NCI-H510A (cell line): ENCODE measurements at places on chromosomes 16 and 17.

DNA sequence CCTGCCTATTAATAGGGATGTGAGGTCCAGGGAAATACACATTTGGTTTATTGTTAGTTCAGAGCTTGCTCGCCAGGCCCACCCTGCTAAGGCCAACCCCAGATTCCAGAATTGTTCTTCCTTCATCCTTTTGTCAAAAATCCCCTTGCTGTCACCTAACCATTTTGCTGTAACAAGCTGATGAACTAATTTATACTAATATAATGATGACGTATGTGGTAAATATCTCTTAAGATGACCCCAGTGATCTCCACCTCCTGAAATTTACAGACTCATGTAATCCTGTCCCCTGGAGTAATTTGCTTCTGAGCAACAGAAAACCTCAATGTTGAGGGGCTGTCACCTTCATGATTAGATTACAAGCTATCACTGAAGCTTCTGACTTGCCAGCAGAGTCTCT, 236.3 kb upstream of the N4BP1 start:
- DNase-seq: no peak

- no peak for DNase-seq
Measured at GRCh38 chr16:49527611-49528010, 154.0 kb downstream of the C16orf78 start.

DNA sequence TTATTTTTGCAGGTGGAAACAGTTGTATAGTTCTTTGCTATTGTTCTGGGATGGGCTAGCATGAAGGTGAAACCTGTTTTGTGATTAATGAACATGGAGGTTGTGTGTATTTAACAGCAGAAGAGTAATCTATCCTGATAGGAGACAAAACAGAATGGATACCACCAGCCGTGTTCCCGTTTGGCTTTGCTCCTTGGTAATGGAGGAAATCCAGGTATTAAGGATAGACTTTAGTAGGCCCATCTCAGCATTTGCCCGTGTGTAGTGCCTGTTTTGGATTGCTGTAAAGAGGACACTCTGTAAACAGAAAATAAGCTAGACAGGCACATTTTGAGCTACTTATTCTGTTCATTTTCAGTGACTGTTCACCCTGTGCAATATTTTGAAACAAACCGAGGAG, 215.1 kb downstream of the RBFOX1 start:
- no peak for DNase-seq

DNA sequence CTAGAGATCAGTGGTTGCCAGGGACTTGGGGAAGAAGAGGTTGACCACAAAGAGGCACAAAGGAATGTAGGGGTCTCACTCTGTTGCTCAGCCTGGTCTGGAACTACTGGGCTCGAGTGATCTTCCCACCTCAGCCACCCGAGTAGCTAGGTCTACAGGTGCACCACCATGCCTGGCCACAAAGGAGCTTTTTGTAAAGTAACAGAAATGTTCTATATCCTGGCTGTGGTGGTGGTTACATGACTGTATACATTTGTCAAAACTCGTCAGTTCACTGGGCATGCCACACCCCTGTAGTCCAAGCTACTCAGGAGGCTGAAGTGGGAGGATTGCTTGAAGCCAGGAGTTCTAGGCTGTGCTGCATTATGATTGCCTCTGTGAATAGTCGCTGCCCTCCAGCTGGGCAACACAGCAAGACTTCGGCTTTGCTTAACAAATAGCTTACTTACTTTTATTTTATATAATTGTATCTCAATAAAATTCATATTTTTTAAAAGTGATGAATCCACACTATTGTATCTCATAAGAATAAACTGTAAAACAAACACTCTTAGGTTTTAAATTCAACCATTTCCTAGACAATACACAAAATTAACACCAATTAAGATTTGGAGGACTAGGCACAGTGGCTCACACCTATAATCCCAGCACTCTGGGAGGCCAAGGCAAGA, 5.0 kb downstream of the SKA2 start:
- no peak for DNase-seq

DNA sequence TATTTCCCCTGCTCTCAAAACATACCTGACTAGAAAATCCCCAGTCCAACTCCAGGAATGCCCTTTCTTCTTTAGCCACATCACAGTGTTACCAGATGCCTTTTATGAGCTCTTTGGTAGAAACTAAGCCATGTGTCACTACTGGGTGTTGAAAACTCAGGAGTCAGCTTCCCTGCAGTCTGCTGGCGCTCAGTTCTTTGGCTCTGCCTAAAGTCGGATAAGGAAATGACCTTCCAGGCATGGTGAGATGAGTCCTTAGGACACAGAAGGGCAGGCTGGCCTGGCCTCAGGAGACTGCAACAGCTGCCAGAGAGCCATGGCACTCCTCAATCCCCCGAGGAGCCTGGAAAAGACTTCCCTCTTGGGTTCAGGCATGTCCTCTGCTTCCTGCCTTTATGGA, 89.1 kb downstream of the CDH13 start:
- no peak for DNase-seq

DNA sequence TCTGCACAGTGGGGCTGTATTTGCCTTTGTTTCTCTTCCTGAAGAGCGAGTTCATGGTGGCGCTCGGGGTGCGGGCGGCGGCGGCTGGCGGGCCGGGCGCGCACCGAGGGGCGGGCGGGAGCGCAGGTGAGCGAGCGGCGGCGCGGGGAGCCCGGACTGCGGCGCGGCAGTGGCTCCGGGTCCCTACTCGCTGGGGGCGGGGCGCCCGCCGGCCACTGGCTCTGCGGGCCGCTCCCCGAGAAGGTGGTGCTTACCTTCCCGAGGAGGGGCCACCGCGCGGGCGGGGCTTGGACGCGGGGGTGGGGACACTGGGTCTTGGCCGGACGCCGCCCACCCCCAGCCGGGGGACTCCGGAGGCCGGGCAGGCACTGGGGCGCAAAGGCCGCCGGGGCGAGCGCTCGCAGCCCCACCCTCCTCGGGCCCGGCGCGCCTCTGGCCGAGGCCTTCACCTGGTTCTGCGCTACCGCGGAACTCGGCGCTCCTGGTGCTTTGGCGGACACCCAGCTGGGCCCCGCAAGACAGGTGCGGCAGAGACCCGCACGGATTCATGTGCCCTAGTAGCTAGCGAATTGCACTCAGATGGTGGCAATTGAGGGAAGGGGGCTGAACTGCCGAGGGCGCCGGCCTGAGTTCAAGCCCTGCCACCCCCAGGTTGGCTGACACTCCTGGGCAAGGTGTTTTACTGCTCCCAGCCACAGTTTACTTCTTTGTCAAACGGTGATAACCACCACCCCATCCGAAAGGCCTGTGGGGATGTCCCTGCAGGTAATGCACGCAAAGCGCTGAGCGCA, at the start of gene PPL:
TSS of gene PPL (minus strand) at position 158 of the 791 bp plus-strand sequence. CDS start at position 55, 103 bp downstream.
- DNase-seq: peak; percentile 88

- no peak for DNase-seq
Measured at GRCh38 chr17:33127706-33128105, 136.1 kb downstream of the SPACA3 start.

GRCh38 chr16:86786338-86786737, 208.0 kb downstream of the FOXL1 start:
- DNase-seq: no peak

GRCh38 chr16:50997679-50998078, 153.4 kb downstream of the SALL1 start:
- DNase-seq: no peak

GRCh38 chr17:57340160-57340981, 84.0 kb downstream of the MSI2 start:
- no peak for DNase-seq

DNA sequence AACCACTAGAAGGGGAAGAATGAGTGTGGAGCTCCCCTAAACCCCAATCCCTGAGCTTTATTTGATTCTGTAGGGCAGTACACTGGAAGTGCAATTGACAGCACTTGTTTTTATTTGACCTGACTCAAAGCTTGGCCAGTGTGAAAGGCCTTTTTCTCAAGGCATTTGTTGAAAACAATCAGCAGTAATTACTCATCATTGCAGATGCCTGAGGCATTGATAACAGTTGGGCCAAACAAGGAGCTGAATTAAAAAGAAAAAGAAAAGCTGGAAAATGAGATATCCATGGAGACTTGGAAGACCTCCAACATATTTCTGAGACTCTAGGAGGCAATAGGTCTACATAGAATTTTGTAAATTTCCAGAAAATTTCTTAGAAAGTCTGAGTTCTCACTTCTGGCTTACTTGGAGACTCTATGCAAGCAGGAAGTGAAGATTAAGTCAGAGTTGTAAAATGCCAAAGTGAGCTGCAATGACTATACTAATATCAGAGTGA, 200.8 kb upstream of the KCNJ16 start:
- no peak for DNase-seq

DNA sequence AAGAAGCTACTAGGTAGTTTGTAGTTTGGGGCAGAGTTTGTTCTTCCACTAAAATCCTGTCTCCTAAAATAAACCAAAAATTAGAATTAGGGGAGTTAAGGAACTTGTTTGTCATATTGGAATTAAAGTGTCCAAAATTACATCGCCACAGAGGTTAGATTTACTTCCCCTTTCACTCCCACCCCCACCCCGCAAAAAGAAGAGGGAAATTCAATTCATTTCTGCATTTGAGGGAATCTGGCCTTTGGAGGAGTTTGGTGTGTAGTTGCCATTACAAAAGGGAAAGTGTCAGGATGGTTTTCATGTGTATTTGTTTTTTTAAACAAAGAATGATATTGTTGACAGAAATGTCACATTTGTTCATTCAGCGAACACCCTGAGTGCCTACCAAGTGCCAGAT, 5.8 kb downstream of the TMEM97 start:
- no peak for DNase-seq

- no peak for DNase-seq
Measured at GRCh38 chr16:65113441-65113840, 8.4 kb downstream of the CDH11 start.

GRCh38 chr17:1967213-1967612, 57.9 kb downstream of the RTN4RL1 start:
- peak; percentile 51 for DNase-seq

DNA sequence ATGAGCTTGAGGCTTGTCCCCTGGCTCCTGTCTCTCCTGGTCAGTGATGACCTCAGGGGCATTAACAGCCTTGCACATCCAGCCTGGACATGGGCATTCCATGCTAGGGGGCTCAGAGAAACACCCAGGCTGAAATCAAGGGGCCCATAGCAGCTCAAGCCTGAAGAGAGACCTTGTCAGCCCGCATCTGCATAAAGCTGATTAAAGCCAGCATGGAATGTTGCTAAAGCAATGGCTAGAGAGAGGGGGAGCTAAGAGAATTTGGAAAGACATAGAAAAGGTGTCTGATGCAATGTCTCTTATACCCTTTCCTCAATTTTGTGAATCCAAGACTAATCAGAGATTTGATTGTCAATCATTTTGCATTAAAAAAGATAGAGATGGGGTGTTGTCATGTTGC, 51.4 kb upstream of the WSCD1 start:
- no peak for DNase-seq

DNA sequence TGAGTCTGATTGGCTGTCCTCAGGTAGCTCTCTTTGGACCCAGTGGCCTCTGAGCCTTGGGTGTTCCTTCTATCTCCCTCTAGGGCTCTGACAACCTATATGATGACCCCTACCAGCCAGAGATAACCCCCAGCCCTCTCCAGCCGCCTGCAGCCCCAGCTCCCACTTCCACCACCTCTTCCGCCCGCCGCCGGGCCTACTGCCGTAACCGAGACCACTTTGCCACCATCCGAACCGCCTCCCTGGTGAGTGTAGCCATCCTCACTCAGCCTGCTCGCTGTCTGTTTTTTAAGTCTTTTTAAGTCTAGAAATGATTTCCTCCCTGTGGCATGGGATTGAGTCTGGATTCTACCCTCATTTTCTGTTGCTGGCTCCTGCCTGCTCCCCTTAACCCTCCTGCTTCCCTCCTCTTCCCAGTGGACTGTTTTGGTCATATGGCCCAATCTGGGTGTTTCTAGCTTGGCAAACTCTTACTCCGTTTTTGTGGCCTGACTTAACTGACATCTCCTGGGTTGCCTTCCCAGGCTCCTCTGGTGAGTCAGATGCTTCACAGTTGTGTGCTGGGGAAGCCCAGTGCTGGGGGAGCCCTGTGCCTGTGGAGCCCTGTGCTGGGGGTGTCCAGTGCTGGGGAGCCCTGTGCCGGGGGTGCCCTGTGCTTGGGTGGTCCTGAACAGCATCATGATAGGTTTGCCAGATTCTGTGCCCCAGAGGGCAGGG, 9.9 kb downstream of the TAOK2 start:
- no peak for DNase-seq

DNA sequence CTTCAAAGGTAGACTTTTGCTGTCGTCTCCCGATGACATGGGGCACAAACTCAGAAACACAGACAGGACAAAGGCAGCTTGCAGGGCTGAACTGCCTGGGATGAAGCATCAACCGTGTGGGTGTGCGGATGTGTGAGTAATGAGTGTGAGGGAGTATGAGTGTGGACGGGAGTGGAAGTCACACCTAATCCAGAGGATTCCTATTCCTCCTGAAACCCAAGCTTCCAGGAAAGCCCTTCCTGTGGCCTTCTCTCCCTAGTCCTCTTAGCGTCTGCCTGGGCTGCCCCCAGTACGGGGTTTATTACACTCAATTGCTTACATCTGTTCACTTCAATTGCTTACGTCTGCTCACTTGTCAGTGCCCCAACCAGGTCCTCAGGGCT, 2.3 kb upstream of the IL4R start:
- no peak for DNase-seq

DNA sequence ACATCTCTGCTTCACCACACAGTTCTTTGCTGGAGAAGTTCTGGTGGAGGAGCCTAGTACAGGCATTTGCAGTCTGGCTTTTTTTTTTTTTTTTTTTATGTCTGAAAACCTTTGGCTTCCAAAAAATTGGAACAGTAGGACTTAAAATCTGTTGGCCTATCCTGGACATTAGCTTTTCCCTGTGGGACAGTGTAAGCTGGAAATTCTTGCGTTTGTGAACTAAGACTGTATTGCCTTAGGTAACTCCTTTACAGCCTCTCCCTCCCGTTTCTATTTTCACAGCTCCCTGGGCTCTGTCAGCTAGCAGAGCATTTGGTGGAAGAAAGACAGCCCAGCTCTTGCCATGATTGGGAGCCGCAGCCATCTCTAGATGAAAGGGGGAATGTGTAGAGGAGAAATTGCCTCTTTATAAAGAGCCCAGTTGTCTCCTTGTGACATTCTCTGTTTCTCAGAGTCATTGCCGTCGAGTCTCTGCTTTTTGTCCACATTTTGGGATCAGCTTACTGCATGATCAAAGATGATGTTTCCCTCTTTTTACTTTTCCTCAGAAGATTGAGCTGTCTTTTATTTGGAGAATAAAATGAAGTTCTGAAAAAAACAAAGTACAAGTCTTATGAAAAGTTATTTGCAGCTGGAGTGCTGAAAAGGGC, 227.5 kb downstream of the SPECC1 start:
- no peak for DNase-seq

GRCh38 chr16:6898896-6899295, 433.7 kb upstream of the RBFOX1 start:
- no peak for DNase-seq

GRCh38 chr16:69747115-69747514, 7.6 kb downstream of the NOB1 start:
- no peak for DNase-seq

- DNase-seq: no peak
Measured at GRCh38 chr16:49619811-49620157, 236.1 kb downstream of the ZNF423 start.
